ENCODE measurements at places on chromosomes 7 and 10.

DNA sequence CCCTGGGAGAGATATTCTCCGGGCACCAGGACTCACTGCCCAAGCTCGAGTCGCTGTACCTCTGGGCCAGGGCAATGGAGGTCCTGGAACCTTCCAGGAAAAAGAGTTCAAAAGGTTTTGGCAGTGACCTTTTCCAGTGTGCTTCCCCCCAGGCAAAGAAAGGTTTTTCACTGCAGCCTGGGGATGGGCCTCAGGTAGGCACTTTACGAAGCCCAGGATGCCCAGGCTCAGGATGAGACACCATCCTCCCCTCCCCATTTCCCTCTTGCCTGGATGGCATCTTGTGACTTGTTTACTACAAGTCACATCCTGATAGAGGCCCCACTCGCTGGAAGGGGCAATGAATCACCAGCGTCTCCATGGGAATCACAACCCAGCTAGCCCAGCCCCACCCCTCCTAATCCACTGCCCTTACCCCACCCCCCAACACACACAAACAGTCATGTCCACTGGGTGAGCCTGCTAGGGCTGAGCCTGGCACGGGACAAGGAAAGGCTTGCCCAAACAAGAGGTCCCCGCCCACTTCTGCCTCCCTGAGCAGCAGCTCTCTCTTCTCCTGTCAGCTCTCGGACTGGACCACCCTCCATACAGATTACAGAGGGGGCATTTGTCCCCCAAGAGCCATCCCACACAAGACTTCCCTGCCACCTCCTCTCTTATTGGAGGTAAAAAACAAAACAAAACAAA lies 93.8 kb upstream of the SMNDC1 start:
- DNase-seq, result no peak

GRCh38 chr10:80590585-80591125 lies 53.0 kb downstream of the SH2D4B start:
- DNase-seq, result no peak

DNA sequence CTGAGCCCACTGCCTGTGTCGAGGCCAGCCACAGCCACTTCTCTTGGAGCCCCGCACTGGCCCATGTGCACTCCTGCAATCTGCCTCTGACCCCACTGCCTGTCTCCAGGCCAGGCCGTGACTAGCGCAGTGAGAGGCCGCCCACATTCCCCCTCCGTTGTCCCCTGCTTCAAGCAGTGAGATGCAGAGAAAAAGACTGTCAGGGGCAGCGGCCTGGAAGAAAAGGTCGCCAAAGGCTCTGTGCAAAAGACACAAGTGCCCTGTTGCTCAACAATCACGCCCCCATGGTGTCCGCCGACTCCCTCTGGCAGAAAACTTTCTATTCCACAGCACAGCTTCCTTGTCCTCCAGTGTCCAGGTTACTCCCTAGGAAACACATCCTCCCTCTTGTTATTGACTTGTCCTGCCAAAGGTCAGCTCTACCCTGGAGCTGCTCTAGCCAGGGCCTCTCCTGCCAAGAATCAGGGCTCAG lies 9.9 kb downstream of the FAM131B start:
- no peak for DNase-seq

- no peak for DNase-seq
These were observed 13.9 kb downstream of the POLL start for GRCh38 chr10:101573885-101574753.

- DNase-seq, result no peak
These were observed 191.7 kb downstream of the CXCL12 start for GRCh38 chr10:44193166-44193565.

- no peak for DNase-seq
These were observed 75.2 kb downstream of the PRLHR start for GRCh38 chr10:118520116-118520742.
